NCI-H1417 (cell line): ENCODE measurements at places on chromosomes 16 and 17.

GRCh38 chr17:56160422-56160821 lies 7.1 kb downstream of the ANKFN1 start:
- DNase-seq: no peak

GRCh38 chr16:54932021-54932660 lies 1.5 kb downstream of the IRX5 start:
- DNase-seq: no peak

GRCh38 chr17:28388106-28388505 lies 16.6 kb downstream of the SARM1 start:
- no peak for DNase-seq

- DNase-seq: no peak
Measured at GRCh38 chr16:83245061-83245460, 562.7 kb upstream of the HSBP1 start.

DNA sequence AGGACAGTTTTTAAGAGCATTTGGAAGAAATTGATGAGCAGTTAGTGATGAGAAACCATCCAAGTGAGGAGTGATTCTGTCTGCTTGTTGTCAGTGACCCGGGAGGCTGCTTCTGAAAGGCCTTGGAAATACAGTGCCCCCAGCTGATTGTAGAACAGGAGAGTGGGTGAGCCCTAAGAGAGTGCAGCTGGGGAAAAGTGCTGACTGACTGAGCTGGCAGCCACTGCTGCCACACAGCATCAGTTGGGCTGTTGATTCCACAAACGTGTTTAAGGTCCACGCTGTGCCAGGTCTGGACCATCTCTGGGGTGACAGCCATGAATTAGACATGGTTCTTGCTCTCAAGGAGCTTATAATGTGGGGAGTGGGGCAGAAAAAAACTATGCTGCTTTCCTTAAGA lies 18.9 kb downstream of the NUP93 start:
- no peak for DNase-seq

GRCh38 chr16:12503191-12503590 lies 300.5 kb downstream of the CPPED1 start:
- DNase-seq: peak; percentile 94

GRCh38 chr16:5466551-5466950 lies 369.0 kb upstream of the EEF2KMT start:
- no peak for DNase-seq

- no peak for DNase-seq
Measured at GRCh38 chr17:13306310-13306962, 288.6 kb upstream of the ELAC2 start.

- peak; percentile 74 for DNase-seq
Measured at GRCh38 chr17:70855401-70856054, 686.2 kb downstream of the KCNJ2 start.

GRCh38 chr17:10646392-10646990 lies 10.6 kb downstream of the MYH3 start:
- DNase-seq: peak; percentile 7

DNA sequence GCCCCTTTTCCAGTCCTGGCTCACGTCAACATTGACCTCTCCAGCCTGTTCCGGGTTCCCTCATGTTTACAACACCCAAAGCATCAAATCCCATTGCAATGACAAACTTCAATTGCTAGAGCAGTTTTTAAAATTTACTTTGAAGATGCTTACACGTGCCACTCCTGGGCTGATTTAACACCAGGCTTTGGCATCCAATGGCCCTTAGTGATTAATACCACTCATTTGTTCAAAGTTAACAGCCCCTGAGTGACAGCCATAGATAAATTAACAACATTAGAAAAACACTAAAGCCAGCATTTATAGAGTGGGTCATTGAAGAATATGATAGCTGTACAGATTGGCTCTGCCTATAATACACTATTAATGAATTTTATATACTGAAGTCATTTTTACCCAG lies 135.1 kb downstream of the PMP22 start:
- no peak for DNase-seq

DNA sequence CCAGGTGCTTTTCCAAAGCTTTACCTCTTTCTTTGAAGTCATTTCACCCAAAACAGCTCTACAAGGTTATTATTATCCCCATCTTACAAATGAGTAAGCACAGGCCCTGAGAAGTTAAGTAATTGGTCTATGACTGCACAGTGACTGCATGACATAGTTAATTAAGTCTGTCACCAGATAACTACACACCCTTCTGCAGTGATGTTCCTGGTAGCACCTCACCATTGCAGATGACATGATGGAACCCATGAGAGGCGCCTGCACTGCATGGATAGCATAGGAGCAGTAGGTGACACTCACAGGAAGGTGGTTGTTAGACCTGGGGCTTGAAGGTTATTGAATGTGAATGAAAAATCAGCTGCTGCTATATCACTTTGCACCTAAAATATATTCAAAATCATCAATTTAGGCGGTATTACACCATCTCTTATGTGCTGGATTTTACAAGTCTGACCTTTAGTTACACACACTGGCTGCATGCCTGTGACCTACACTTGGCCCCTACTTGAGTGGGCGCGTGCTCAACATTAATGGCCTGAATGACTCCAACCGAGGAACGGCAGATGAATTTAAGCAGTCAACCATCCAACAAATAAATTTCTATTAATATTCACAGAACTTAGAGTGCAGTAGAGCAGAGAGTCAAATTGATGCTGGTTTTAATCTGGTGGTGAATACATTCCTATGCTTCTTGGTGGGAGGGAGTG lies 239.6 kb downstream of the CDH11 start:
- no peak for DNase-seq

DNA sequence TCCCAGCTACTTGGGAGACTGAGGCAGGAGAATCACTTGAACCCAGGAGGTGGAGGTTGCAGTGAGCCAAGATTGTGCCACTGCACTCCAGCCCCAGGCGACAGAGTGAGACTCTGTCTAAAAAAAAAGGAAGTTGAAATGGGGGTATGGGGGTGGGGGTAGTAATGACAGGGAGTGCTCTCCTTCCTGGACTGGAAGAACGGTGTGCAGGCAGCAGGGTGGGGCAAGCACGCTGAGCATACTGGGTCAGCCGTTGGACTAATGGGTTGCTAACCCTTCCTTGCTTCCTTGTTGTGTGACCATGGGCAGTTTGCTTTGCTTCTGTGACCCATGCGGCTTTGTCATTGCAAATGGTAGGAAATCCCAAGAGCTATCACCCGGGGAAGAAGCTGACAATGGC lies 16.5 kb downstream of the KATNIP start:
- no peak for DNase-seq

- no peak for DNase-seq
Measured at GRCh38 chr17:5097101-5097834, 14.4 kb downstream of the ZNF232 start.

GRCh38 chr17:1423456-1424135 lies 23.6 kb upstream of the YWHAE start:
- DNase-seq: no peak

DNA sequence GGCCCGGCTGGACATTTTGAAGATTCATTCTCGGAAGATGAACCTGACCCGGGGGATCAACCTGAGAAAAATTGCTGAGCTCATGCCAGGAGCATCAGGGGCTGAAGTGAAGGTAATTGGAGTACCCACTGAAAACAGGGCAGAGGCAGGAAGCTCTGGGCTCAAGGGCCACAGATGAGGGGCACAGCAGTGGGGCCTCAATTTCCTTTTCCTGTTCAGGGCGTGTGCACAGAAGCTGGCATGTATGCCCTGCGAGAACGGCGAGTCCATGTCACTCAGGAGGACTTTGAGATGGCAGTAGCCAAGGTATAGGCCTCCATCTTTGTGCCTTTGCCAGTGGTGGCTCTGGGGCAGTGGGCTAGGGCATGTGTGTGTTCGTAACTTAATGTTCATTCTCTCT lies 4.0 kb upstream of the FTSJ3 start:
- DNase-seq: no peak

GRCh38 chr16:28120754-28121153 lies 57.2 kb upstream of the GSG1L start:
- no peak for DNase-seq

DNA sequence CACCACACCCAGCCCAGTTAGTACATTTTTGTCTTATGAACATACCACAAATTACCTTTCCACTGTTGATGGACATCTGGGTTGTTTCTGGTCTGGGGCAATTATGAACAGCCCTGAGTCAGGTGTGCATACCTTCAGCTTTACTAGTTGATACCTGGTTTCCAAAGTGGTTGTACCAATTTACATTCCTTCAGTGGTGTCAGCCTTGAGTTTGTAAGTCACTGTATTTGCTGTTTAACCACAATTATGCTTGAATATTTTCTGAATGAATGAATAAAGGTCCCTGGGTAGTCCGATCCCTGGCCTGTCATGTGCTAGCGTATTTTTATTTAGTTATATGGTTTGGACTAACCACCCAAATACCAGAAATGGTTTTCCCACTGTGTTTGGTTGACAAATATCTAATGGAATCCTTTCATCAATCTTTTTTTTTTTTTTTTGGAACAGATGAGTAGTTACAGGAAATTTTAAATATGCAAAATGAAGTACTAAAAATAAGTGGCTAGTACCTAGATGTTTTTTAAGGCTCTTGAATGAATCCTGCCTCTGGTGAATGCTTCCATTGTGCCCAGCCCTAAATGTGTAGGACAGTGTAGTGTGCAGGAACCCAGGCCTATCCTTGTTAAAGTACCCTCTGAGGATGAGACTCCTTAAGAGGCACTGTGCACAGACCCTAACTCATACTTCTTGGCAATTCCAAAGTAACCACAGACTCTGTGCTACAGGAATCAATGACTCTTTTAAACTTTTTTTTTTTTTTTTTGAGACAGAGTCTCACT lies 3.7 kb downstream of the DUSP14 start:
- no peak for DNase-seq

DNA sequence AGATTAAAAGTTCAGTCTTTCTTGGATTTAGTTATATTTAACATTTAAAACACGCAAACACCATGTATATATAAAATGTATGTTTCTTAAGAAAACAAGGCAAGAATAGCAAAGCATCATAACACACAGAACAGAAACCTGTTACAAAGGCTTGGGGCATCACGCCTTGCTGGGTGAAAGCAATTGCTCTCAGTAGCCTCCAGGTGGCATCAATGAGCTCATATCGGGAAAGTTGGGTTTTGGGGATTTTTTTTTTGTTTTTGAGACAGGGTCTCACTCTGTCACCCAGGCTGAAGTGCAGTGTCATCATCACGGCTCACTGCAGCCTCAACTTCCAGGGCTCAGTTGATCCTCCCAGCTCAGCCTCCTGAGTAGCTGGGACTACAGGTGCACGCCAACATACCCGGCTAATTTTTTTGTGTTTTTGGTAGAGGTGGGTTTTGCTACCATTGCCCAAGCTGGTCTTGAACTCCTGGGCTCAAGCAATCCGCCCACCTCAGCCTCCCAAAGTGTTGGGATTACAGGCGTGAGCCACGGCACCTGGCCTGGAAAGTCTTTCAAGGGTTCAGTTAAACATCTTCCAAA lies 56.9 kb downstream of the CYB5D2 start:
- DNase-seq: peak; percentile 4

DNA sequence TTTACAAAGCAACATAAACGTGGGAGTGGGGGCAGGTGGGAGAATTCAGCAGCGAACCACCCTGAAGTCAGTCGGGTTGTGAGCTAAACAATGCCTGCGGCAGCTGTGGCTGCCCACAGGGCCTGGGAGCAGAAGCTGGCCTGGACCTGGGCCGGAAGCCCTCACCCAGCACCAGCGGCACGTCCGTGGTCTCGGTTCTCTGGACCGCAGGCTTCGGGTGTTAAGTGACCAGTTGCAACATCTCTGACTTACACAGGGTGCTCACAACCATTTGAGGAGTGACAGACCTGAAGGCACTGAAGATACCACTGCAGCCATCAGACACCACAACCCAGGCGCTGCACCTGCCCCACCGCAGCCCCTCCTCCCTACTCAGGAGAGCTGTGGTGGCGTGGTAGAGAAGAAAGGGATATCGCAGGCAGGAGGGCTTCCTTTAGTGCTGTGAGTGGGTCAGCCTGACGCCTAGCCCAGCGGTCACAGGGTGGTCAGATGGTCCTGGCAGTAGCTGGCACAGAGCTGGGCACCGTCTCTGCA lies 33.8 kb downstream of the CBFA2T3 start:
- no peak for DNase-seq
